Activated CD4-positive, CD25-positive, alpha-beta regulatory T cell (primary cell): ENCODE measurements at places on chromosomes 16 and 17.

DNA sequence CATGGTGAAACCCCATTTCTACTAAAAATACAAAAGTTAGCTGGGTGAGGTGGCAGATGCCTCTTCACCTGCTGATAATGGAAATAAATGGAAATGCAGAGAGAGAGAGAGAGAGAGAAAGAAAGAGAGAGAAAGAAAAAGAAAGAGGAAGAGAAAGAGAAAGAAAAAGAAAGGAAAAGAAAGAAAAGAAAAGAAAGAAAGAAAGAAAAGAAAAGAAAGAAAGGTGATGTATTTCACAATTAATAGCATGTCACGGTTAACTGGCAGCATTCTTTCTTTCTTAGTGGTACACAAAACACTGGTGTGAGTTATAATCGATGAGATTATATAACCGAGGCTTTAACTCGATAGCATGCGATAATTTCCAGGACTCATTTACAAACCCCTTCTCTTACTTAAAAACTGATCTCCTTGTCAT is 3.2 kb downstream of the ACOX1 start:
- no peak for DNase-seq

DNA sequence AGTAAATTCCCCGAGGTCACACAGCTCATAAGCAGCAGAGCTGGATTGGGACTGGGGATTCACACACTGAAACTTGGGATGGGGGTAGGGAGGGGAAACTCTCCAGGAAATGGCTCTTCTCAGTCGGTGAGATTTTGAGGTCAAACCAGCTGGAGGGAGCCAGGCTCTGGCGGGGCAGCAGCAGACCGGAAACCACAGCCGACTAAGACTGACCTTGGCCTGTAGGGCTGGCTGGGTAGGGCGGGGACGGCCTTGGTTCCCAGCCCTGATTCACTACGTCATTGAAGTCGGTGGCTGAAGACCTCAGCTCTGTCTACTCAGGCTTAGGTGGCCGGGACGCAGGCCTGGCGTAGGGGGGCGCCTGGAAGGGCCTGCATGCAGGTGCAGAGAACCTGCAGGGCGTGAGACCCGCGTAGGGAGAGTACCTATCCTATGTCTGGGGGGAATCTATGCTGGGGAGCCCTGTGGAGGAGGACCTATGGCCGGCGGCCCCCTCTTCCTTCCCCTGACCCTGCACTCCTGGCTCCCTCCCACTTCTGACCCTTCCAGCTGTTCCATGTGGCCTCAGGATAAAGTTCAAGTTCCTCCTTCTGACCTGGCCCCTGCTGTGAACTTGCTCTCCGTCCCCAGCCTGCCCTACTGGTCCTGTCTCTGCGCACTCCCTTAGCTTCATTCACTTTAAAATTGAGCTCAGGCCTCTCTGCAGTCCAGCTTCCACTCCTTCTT is 11.9 kb upstream of the SLC4A1 start:
- no peak for DNase-seq

GRCh38 chr17:80793851-80794267 is 197.8 kb upstream of the CHMP6 start:
- DNase-seq = no peak

GRCh38 chr16:8611122-8611521 is 10.4 kb upstream of the METTL22 start:
- no peak for DNase-seq

GRCh38 chr16:60481591-60481990 is 1554.6 kb downstream of the CDH8 start:
- DNase-seq = no peak

- DNase-seq = no peak
Measured at GRCh38 chr17:82287868-82288801, 14.6 kb upstream of the CSNK1D start.

- no peak for DNase-seq
Measured at GRCh38 chr17:43118679-43119615, 6.2 kb downstream of the BRCA1 start.

DNA sequence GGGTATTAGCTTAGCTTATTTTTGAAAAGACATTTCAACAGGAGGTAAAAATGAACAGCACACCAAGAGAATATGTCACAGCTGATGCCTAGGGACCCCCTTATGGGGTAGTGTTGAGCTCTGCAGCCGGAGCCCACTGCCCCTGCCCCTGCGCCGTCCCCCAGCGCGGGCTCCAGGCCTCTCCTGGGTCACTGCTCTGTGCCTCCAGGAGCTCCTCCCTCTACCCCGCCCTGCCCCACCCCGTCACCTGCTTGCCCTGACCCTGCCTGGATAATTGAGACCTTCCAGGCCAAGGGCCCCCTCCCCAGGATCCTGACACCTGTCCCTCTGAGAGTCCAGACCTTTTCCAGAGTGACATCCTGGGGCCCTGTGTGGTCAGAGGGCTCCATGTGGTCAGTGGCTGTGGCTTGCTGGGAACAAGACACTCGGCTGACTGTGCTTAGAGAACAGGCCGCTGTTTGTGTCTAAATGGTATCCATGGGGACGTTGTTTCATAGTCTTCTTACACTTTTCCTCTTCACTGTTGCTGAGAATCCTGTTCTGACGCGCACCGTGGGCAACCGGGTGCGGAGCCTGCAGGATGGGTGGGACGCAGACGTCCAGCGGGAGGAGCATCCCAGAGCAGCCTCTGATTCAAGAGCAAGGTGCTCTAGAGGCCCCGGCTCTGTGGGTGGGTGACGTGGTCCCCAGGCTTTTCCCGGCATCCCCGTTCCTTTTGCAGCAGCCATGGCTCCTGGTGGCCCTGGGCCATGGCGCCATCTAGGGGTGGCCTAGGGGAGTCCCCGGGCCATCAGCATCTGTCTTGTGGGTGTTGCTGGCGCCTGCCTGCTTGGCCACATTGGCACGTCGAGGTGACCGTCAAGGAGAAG is 20.0 kb upstream of the WFIKKN1 start:
- DNase-seq = no peak

DNA sequence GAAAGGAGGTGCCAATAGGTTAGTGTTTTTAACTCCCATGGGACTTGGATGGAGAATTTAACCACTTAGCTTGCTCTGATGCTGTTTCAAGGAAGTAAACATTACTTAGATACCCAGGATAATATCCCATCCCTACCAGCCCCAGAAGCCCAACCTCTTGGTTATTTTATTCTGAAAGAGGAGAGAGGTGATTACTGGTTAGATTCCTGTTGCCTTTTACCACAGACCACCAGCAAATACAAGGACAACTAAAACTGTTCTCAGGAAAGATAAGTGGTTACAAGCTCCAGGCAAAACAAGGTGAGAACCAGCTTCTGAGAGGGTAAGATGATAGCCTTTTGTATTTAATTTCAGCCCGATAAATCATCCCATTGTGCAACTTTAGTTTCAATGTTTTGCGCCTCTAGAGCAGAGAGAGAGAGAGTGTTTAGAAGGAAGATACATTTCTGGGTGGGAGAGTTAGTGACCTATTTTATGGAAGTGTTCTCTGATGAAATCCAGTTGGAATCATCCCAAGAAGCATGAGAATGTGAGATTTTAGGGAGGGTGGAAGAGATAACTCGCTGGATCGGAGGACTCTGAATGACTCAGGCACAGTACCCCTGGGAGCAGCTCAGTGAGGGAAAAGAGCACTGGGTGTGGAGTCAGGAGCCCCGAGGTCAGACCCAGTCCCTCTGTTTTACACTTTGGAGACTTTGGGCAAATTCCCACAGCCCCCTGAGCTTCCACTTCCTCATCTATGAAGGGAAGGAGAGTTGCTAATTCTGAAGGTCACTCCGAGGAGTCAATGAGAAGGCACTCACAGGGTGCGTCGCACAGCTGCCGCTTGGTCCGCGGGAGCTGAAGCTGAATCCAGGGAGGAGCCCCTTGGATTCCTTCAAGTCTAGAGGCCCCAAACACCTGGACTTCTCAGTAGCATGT is 12.1 kb downstream of the GLP2R start:
- DNase-seq = no peak

- DNase-seq = no peak
Measured at GRCh38 chr16:50096791-50097190, 31.0 kb downstream of the HEATR3 start.

DNA sequence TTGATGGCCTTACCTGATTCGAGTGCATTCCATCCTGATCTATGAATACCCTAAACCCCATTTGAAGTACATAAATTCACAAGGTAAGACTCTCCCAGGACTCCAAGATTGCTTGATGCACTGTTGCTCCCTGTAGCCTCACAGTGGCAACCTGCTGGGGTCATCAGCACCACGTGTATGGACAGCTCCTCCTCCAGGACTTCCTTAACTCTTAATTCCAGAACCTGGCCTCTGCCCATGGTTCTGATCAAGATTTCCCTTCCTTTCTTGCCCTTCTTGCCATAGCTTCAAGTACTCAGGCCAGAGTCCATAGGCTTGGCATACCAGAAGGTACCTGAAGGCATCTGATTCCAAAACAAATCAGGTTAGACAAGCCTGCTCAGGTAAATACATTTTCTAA is 34.0 kb upstream of the NLK start:
- no peak for DNase-seq

DNA sequence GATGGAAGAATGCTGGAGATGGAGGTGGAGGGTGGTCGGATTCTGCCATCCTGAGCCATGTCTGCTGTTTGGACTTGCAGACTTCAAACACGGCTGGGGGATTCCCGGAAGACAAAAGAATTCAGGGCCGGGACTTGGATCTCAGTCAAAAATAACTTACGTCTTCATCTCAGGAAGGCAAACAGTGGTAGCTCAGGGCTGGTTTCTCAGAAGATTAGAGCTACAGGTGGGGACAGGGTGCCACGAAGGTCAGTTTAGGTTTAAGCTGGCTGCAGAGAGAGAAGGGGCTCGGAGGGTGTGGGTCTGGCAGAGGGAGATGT is 4.3 kb upstream of the RHBDL3 start:
- no peak for DNase-seq

DNA sequence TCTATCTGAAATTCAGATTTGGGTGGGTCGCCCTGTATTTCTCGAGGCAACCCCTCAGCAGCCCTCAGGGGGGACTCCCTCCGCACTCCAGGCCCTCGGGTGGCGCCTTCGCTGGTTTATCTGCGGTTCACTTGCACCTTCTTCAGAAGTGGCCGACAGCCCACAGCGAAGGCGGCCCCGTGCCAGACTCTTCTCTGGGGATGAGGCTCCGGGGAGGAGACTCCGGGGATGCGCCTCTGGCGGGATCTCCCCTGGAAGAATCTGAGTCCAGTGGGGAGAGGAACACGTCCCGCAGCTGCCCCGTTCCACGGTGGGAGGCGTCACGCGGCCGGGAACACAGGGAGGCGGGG is 63.9 kb upstream of the DNAJA2 start:
- DNase-seq = no peak

DNA sequence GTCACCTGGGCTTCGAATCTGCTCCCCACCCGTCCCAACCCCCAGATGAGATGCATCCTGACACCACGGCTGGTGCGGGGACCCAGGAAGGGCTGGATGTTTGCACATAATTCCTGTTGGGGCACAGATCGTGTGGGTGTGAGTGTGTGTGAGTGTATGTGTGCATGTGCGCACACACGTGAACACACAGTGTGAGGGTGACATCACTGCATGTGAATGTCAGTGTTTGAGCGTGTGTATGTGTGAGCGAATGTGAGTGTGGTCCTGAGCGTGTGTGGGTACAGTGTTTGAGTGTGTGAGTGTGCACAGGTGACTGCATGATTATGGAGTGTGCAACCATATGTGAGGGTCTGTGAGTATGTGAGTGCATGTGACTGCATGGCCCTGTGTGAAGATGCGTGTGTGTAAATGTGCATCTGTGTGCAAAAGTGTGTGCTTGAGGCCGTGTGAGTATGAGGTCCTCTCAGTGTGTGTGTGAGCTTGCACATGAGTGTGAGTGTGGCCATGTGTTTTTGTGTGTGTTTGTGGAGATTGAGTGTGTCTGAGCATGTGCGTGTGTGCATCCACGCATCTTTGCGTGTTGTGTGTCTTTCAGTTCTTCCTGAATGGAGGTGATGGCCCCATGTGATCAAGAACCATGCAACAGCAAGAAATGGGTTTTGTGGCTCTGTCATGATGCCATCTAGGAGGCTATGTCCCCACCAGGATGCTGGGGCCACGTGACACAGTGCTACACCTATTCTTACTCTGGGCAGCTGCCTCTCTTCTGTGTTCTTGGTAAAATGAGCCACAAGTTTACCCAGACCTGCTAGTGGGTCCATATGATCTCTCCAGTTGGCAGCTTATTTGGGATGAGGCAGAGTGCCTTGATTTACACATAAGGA is 70.5 kb upstream of the GCSH start:
- DNase-seq = no peak

DNA sequence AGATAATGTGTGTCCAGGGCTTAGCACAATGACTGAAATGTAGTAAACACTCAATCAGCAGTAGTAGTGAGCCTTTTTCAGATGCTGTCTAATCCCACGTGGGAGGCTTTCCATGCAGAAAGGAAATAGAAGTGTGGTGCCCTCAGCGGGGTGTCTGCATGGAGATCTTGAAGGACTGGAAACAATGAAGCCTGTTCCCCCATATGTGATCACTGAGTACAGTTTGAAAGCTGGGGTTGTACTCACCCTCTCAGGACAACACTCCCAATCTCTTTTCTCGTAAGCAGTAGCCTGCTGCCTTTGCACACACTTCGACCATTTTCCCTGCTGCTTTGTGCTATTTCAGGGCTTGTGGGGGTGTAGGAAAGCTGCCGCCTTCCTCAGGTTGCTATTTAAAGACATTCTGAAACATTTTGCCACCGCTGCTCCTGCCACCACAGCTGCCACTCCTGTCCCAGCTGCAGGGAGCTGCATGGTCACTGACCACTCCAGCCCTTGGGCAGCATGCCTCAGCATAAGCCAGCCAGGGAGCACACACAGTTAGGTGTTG is 40.6 kb upstream of the HAS3 start:
- DNase-seq = no peak

- no peak for DNase-seq
Measured at GRCh38 chr17:50769884-50770283, 2.6 kb upstream of the ANKRD40CL start.

DNA sequence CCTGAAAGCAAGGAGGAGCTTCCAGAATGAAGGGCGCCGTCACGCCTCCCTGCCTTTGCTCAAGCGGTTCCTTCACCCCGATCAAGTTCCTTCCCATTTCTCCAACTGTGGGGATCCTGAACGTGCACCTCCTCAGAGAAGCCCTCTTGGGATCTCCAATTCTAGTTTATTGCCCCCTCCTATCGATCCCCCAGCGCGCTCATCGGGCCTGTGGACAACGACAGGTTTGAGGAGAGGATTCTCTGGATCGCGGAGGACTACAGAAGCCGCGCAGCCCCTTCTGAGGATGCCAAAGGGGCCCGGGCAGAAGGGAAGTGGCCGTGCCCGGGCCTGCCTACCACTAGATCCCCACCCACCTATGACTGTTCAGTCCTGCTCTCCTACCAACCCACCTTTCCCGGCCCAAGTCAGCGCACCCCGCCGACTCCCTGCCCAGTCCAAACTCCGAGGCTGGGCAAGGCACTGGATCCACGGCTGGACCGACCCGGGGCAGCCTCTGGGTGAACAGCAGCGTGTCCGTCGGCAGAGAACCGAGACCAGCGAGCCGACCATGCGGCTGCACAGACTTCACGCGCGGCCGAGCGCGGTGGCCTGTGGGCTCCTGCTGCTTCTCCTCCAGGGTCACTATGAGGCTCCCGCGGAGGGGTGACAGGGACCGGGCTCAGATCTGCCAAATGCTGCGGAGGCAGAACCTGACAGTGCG is 12.8 kb upstream of the CES3 start:
- no peak for DNase-seq
